ENCODE measurements at places on chromosomes 5 and 9.

GRCh38 chr5:173391031-173391430, 62.8 kb upstream of the STC2 start:
- no peak for DNase-seq

DNA sequence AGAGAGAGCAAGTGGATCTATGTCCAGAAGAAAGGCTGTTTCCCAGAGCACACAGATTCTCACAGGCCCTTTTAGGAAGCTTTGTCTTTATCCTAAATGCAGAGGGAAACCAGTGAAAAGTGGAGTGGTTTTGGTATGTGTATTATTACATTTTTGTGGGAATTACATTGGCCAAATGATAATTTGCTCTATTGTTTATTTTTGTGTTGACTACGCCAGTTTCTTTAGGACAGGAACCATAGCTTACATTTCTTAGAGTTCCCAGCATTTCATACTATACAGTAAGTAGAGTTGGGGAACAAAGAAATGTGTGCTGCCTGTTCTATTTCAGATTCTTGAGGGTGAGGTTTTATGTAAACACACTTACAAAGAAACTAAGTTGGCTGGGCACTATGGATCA, 29.4 kb upstream of the SPATA31D4 start:
- DNase-seq: no peak

DNA sequence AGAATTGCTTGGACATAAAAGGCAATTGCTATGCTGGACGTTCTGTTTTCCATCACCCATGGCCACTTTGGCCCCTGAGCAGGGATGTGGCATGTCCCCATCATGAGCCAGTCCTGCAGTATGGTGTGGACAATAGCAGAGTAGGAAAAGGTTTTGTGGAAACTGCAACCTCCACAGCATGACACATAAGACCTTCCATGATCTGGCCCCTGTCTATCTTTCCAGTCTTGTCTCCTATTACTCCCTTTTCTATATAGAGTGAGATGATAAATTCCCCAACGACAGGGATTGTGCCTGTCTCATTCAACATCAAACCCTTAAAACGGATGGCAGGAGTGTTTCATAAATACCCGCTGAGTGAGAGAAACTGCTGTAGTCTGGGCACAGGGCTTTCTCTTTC, 174.7 kb upstream of the PTCH1 start:
- DNase-seq: no peak

- no peak for DNase-seq
Measured at GRCh38 chr9:101038488-101038887, 10.0 kb downstream of the PLPPR1 start.

GRCh38 chr5:32331217-32331934, 18.6 kb upstream of the MTMR12 start:
- DNase-seq: no peak

DNA sequence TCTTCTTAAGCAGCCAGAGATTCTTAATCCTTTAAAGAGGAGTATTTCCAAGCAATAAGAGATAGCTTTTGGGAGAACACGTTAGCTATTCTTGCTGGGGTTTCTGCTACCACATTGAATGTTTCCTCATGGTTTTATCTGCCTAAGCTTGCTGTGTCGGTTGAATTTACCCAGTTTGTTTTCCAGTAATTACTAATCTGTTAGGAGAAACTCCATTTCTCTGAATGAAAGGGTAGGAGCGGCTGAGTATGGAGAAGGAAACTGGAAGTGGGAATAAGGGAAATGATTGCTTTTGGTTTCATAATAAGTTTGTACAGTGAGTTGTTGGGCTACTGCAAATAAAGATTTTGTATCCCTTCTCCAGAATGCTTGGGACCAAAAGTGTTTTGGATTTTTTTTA, 1.2 kb downstream of the JAK2 start:
- DNase-seq: no peak

DNA sequence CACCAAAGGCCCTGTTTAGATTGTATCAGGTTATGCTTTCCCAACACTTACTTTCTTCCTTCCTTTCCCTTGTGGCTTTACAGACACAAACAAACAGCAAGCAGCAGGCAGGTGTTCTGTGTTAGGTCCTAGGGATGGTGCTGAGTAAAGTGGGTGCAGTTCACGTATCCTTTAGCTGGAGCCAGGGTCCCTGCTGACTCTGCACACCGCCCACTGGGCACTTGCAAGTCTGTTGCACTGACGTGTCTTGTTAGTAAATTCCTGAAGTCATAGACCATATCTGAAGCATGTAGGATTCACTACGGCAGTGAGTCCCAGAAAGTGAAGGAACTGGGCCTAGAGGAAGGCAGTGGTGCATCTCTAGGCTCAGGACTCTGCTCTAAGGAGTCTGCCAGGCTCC, 96.5 kb downstream of the DAPK1 start:
- DNase-seq: no peak

GRCh38 chr9:79742110-79742721, 170.5 kb downstream of the TLE4 start:
- no peak for DNase-seq

DNA sequence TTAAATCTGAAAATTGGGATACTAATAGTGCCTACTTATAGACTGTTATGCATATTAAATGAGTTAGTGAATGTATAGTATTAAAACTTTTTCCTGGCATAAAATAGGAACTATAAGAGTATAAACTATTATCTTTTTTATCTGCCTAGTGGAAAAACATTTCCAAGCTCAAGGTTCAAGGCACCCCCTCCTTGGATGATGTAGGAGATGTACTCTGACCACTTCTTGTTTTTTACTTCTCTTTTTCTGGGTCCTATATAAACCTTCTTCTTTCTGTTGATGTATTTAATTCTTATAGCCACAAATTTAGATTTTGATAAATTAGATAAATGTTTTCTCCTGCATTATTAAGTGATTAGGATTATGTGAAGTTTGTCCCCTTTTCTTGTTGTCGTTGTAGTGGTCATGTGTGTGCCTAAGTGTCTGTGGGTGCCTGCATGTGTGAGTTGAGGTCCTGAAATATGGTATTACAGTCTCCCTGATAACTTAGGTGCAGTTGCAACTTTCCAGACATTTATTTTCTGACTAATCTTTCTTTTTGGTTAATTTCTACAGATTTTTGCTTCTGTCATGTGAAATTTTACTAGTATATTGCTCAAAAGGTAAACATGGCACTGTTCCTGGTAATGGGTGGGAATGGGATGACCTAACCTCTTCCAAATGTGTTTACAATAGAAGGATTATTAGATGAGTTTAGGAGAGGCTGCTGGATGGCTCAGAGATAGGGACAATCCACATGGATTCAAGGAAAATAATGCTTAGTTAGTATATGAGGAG, 160.8 kb upstream of the CDKN2B start:
- no peak for DNase-seq

DNA sequence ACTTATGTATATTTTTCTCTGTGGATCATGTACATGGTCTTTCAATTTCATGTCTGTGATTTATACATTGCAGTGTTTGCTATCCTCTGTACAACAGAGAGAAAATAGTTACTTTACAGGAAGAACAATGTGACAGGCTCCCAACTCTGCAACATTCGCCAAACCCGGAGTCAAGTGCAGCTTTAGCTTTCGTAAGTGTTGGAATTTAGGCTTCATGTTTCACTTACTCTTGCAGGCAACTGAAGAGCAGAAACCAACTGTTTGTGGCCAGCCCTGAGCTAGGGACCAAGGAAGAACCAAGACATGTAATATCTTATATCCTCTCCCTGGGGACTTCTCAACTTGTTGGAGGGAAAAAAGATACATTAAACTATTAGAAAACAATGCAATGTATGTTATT, 147.9 kb downstream of the C5orf15 start:
- no peak for DNase-seq

DNA sequence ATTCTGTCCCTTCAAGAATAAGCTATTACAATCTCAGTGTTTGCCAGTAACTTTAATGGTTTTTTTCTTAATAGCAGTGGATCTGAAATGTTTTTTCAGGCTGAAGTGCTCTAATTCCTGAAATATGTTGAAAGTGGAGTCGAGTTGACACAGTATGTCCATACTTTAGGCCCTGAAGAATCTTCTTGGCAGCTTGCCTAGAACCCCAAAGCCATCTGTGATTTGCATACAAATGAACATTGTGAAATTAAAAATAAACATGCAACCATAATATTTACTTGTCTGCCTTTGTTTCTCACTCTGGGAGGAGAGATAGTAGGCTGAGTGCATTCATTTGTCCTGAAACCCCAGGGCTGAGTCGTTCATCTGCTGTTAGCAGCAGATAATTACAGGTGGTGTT, 152.7 kb downstream of the ADCY2 start:
- DNase-seq: no peak

- no peak for DNase-seq
Measured at GRCh38 chr5:76990899-76991459, 38.1 kb downstream of the CRHBP start.

DNA sequence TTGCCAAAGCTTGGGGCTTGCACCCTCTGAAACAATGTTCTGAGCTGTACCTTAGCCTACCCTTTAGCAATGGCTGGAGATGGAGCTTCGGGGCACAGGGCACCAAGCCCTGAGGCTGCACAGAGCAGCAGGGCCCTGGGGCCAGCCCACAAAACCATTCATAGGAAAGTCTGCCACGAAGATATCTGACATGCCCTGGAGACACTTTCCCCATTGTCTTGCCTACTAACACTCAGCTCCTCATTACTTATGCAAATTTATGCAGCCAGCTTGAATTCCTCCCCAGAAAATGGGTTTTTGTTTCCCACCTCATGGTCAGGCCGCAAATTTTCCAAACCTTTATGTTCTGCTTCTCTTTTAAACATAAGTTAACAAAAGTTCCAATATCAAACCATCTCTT, 105.7 kb downstream of the DTWD2 start:
- no peak for DNase-seq

Measured in ovary (tissue), 10 donors.